Fibroblast of skin of right quadriceps (primary cell): ENCODE measurements at places on chromosomes 6 and 20.
A peak's percentile ranks its signal among the peaks of the same experiment; 100 is the strongest.

- DNase-seq = no peak
Measured at GRCh38 chr6:118784641-118785164, 109.2 kb upstream of the ASF1A start.

GRCh38 chr20:5621305-5621704 lies 128.9 kb upstream of the SHLD1 start:
- peak; percentile 17 for DNase-seq

DNA sequence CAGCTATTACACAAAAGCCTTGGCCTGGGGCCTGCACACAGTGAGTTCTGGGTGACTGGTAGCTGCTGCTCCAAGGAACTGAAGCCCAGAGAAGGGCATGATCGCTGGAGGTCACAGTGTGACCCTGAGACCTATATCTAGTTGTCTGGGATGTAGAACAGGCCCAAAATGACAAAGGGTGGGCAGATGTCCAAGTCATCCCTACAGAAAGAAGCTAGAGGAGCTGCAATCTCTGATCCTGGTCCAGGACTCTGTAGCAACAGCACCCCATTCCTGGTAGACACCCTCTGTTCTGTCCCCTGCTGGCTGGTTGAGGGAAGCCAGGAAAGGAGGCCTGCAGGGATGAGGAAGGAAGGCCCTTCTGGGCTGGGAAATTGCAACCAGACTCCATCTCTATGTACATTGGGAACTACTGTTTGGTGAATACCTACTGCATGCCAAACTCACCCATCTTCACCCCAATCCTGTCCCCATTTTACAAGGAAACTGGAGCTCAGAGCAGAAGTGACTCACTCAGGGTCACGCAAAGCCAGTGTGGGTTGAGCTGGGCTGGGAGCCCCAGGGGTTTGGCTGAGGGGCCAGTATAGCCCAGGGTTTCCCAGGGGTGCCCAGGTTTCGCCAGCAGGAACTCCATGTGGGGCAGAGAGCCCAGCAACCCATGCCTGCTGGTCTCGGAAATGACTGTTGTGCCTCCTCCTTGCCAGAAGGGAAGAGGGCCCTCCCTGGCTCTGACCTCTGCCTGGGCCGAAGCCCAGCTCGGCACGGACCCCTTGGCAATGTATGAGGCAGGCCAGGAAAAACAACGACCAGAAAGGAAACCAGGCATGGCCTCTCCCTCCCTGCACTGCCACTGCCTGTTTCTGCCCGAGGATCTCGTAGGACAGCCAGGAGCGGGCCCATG lies 44.9 kb upstream of the TLDC2 start:
- DNase-seq = no peak

DNA sequence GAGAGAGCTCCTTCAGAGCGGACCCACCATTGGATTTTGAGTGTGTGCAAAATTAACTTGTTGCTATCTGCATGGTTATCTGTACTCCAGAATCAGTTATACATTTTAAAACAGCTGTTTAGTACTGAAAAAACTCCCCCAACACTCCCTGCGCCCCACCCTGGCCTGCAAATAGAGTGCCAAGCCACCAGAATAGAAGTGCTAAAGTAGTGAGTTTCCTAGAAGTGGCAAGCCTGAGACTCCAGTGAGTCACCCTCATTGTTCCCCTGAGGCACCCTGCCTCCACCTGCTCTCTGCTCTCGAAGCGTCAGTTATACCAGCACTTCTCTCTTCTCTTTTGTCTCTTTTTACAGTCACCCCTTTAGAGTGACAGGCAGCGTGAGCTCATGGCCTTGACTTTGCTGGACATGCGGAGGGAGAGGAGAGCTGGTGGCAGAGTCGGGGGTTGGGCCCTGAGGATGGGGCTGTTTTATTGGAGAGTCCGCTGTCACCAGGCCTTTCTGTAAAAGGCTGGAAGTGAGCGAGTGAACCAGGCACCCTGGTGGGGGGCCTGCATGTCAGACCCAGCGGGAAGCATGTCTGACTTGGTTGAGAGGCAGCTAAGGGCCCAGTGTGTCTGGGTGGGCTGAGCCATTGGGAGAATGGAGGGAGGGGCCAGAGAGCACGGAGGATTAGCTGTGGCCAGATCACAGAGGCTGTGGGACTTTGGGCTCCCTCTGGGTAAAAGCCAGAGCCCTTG lies 10.4 kb downstream of the IGF2R start:
- peak; percentile 30 for DNase-seq

GRCh38 chr6:12203001-12203400 lies 87.2 kb upstream of the EDN1 start:
- peak; percentile 85 for DNase-seq

GRCh38 chr6:9095729-9096128 lies 660.4 kb upstream of the SLC35B3 start:
- DNase-seq = no peak

- DNase-seq = peak; percentile 31
Measured at GRCh38 chr20:41616228-41616627, 1.9 kb downstream of the CHD6 start.

DNA sequence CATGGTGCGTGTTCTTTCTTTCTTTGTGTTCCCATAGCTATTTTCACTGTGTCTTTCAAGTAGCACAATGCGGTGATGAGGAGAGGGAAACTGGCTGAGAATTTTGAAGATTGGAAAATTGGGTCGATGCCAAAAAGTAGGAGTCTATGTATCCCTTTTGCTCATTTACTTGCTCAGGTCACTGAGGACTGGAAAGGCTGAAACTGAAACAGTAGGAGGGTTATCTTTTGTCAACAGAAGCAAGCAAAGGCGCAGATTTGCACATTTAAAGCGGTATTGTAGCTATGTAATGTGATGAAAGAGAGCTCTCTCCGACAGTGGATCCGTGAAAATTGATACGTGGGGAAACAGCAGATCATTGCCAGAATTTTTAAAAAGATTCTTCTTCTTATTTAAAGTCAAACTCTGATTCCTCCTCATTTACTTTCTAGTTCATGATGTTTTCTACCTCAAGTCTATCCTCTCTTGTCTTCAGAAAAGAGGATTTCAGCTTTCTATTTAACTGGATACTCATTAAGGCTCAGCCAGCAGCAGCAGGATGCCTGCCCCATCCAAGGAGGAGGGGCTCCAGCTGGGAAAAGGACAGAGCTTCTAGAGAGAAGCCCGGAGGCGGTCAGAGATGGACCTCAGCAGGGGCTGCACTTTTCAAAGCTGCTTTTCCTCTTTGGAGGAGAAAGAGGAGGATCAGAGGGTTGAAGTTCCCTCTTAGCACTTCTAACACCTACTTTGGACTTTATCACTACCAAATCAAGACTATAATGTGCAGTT lies 15.9 kb upstream of the FYN start:
- peak; percentile 29 for DNase-seq

DNA sequence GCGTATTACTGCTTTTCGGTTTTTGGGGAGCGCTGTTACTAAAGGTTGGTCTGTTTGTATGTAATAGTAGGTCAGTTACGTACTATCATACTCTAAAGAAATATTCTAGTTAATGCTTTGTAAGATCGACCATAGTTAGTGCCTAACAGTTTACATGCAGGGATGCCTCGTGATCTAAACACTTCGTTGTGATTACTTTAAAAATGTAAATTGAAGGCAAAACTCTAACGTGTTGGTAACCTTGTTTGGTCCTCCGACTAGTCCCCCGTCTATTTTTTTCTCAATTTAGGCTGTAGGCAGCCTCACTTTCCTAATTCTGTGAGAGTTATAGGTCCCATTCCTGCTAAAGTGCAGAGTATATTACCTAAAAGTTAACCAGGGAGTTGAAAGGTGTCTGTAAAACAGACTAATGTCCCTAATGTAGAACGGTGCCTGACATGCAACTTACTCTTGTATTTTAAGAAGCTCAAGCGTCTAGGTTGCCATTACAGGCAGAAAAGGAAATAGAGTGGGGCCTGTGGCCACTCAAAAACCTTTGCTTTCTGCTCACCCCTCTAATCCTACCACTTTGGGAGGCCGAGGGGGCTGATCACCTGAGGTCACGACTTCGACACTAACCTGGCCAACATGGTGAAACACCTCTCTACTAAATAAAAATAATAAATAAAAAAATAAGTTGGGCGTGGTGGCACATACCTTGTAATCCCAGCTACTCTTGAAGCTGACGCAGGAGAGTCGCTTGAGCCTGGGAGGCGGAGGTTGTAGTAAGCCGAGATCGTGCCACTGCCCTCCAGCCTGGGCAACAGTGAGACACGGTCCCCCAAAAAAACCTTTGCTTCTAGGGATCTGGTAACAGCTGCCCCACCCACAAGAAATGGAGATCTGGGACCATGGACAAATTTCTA lies 37.8 kb downstream of the HFE start:
- DNase-seq = peak; percentile 26

DNA sequence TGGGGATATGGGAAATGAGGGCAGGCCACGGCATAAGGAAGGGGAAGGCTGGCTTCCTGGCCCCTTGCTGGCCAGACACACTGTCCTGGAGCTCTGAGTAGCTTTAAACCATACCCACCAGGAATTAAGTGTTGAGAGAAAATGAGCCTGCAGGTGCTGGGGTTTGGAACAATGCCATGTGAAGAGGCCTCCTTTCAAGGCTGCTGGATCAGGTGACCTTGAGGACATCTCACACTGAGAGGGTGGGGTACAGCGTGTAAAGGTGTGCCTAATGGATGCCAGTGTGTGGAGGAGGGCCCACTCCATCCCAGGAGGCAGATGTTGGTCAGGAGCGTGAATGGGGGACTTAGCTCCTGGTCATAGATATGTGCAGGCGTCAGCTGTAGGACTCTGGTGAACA lies 74.8 kb upstream of the MLN start:
- no peak for DNase-seq

DNA sequence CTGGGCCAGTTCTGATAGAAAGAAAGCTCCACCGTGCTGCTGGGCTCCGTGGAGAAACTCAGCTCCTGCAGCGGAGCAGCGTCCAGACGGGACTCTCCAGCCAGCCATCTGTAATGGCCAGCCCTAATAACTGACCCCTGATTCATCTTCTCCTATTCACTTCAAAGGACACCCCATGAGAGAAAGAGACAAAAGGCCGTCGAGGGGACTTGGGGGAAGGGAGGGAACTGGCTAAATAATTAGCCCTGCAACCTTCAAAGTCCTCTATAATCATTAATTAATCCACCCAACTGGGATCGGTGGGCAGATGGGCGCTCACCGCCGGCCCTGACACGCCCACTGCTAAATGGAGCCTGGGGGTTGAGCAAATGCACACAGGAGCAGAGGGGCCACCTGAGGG lies 512.4 kb downstream of the CD83 start:
- no peak for DNase-seq

DNA sequence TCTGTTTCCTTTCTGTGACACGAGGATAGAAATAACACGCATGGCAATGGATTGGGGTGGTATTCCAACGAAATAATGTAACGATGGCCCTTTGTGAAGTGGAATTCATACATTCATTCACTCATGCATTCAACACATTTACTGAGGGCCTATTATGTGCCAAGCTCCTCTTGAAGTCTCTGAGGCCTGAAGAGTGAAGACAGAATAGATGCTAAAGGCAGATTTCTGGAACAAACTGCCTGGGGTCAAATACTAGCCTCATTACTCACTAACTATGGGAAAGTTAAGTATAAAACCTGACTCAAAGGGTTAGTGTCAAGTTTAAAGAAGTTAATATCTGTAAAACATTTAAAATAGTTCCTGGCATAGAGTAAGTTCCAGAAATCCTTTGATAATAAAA lies 279.6 kb upstream of the SULF2 start:
- DNase-seq = peak; percentile 82

- DNase-seq = no peak
Measured at GRCh38 chr6:17653198-17653882, 53.2 kb downstream of the FAM8A1 start.

DNA sequence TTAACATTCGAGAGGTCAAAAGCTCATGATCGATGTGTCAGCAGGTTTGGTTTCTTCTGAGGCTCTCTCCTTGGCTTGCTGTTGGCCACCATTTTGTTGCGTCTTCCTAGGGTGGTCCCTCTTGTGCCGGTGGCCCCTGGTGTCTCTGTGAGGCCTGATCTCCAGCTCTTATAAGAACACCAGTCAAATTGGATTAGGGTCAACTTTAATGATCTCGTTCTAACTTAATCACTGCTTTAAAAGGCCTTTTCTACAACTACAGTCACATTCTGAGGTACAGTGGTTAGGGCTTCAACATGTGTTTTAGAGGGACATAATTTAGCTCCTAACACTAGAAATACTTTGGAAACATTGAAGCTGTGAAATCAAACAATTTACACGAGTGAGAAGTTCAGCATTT lies 240.8 kb upstream of the KCNQ5 start:
- no peak for DNase-seq

GRCh38 chr6:107811591-107812218 lies 12.4 kb downstream of the SCML4 start:
- DNase-seq = peak; percentile 10

- DNase-seq = no peak
Measured at GRCh38 chr6:72412709-72413044, 209.2 kb upstream of the KCNQ5 start.

GRCh38 chr20:50431066-50431450 lies 79.1 kb upstream of the PTPN1 start:
- no peak for DNase-seq

GRCh38 chr6:136703331-136703865 lies 88.9 kb downstream of the MAP3K5 start:
- no peak for DNase-seq

GRCh38 chr20:59625214-59625922 lies 21.0 kb downstream of the PHACTR3 start:
- no peak for DNase-seq

DNA sequence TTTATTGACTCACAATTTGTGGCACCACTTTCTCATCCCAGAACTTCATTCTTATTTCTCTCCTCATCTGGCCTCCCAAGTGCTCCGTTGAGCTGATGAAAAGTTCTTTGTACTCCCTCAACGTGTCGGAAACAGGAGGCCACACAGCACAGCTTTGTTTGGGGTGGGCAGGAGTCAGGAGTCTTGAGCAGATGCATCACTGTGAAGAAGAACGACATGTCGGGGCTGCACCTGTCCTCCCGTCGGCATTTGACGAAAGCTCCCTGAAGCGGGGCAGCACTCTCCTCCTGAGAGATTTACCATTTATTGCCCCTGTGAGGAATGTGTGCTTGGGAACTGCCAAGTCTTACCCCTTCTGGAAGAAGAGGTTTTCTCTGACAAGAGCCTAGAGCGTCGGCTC lies 28.1 kb downstream of the TAF8 start:
- no peak for DNase-seq

DNA sequence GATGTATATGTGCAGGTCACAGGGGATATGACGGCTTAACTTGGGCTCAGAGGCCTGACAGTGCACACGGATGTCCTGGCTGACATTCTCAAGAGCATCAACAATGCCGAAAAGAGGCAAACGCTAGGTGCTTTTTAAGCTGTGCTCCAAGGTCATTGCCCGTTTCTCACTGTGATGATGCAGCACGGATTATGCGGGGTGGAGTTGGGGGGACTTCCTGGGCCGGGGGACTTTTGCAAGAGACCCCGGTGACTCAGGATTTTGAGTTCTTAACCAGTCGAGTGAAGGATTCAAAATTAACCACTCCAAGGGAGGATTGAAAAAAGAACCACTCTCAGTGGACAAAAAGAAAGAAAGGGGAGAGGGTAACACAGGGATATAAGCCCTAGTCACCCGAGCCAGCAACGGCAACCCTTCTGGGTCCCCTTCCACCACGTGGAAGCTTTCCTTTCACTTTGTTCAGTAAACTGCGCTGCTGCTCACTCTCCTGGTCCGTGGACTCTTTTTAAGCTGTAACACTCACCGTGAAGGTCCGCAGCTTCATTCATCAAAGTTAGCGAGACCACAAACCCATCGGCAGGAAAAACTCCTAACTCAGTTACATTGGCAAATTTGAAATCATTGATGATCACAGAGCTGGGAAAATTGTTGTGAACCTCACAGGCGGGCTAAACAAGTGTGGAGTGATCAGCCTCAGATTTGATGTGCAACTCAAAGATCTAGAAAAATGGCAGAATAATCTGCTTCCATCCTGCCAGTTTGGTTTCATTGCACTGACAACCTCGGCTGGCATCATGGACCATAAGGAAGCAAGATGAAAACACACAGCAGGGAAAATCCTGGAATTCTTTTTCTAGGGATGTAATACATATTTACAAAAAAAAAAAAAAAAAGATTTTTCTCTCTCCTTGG lies 199.3 kb downstream of the ARID1B start:
- peak; percentile 31 for DNase-seq
